Nucleus accumbens (tissue), 56 donors: ENCODE measurements at places on chromosomes 7 and 10.

DNA sequence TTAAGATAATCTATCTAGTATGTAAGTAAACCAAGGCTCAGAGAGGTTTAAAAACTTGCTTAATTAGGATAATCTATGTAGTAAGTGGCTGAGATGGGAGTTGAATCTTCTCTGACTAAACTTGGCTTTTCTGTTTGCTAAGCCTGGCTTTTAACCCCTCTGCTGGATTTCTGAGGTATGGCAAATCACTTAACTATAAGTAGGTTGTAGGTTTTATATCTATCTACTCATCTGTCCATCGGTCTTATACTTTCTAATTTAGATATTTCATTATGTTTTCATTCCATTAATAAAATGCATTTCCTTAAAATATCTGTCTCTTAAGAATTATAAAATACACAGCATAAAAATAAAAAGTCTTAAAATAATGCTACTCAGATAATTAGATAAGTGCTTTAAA lies 59.4 kb downstream of the ST7 start:
- no peak for DNase-seq

DNA sequence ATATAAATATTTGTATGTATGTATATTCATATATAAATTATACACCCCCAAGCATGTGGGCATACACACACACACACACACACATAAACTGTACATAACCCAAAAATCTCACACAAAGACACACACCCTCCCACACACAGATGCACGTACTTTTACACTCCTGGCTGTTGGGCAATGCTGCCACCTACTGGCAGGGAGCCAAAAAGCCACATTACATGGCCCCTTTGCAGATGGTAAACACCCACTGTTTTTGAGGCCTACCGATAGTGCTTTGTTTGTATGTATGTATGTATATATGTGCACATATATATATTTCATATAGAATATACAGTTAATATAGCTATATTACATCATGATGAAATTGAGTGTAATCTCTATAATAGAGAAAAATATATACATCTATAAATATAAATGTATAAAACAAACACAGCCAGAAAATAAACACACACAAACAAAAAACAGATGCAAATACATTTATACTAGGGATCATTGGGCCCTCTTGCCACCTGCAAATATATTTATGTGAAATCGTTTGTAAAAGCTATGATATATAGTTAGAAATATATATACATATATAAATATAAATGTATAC lies 120.1 kb upstream of the ACBD5 start:
- no peak for DNase-seq

GRCh38 chr10:87761892-87762291 lies 56.1 kb downstream of the ATAD1 start:
- DNase-seq = no peak

DNA sequence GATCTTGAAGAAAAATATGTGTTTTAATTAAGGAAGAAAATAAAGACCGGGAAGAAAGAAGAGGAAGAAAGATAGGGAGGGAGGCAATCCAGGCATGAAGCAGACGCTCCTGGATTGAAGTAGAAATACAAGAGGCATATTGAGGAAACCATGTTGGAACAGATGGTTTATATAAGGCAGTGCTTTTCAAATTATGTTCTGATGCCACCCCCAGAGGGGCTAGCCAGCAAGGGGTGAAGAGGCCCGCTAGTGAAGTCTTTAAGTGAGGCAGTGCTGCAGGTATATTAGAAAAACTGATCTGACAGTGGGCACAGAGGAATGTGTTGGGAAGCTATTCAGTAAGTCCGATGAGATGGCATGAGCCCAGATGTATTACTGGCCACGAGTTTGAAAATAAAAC lies 40.1 kb downstream of the REEP3 start:
- DNase-seq = no peak

DNA sequence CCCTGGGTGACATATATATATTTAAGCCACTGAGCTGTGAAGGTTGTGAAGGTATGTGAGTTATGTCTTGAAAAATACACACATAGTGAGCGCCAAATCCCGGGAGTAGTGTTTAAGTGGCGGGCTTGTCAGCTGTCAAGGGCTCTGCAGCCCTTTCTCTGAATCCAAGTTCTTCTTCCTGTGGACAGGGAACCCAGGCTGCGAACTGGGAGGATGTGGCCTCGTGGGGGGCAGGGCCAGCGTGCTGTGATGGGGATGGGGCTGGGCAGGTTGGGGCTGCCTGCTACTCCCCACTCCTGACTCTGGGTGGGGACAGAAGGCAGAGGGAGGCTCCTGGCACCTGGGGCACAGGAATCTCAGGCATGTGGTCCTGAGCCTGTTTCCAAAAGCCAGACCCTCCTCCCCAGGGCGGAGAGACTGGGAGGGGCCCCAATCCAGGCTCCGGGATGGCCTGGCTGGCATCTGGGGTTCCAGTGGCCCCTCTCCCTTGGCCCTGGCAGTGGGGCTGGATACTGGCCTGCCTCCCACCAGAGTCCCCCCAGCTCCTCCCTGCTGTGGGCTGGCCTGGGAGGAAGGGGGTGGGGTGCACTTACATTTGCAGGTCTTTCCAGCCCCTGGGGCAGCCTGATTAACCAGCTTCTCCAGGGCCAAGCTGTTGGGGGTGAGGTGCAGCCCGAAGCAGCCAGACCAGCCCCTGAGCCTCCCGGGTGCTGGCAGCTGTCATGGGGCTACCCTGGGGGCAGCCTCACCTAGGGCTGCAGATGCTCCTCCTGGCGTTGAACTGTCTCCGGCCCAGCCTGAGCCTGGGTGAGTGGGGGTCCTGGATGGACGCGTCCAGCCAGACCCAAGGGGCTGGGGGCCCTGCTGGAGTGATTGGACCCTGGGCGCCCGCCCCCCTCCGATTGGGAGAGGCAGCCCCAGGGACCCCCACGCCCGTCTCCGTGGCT lies at the start of gene UPK3B:
Gene UPK3B (plus strand): TSS at position 622 of the 947 bp plus-strand sequence. CDS start 101 bp downstream, at position 723.
- DNase-seq = no peak

- DNase-seq = no peak
Measured at GRCh38 chr7:139118805-139119485, 9.4 kb upstream of the ZC3HAV1 start.

- no peak for DNase-seq
Measured at GRCh38 chr7:151936207-151936606, 20.0 kb upstream of the GALNTL5 start.

- DNase-seq = no peak
Measured at GRCh38 chr10:28892818-28893547, 215.7 kb downstream of the BAMBI start.

- DNase-seq = no peak
Measured at GRCh38 chr10:48400850-48401220, 94.4 kb downstream of the MAPK8 start.

GRCh38 chr7:24703296-24703695 lies 54.0 kb downstream of the GSDME start:
- no peak for DNase-seq

DNA sequence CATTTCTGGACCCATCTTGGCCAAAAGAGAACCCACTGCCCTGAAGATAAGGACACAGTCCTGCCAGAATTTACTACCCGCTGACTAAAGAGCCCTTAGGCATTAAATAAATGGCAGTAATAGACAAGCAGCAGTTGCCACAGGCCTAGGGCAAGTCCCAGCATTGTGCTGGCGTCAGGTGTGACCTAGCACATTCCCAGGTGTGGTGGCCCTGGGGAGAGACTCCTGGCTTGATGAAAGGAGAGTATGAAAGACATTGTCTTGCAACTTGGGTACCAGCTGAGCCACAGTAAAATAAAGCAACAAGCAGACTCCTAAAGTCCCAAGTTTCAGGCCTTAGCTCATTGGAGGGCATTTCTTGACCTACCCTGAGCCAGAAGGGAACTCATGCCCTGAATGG lies 715.7 kb upstream of the SORCS1 start:
- no peak for DNase-seq

GRCh38 chr10:119754085-119754484 lies 28.2 kb downstream of the INPP5F start:
- DNase-seq = no peak

DNA sequence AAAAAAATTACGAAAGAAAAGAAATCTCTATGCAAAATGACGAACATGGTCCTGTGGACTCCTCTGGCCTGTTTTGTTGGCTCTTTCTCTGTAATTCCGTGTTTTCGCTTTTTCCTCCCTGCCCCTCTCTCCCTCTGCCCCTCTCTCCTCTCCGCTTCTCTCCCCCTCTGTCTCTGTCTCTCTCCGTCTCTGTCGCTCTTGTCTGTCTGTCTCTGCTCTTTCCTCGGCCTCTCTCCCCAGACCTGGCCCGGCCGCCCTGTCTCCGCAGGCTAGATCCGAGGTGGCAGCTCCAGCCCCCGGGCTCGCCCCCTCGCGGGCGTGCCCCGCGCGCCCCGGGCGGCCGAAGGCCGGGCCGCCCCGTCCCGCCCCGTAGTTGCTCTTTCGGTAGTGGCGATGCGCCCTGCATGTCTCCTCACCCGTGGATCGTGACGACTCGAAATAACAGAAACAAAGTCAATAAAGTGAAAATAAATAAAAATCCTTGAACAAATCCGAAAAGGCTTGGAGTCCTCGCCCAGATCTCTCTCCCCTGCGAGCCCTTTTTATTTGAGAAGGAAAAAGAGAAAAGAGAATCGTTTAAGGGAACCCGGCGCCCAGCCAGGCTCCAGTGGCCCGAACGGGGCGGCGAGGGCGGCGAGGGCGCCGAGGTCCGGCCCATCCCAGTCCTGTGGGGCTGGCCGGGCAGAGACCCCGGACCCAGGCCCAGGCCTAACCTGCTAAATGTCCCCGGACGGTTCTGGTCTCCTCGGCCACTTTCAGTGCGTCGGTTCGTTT lies 83.5 kb upstream of the SLF2 start:
- DNase-seq = no peak

GRCh38 chr10:759898-760477 lies 70.5 kb upstream of the DIP2C start:
- no peak for DNase-seq

DNA sequence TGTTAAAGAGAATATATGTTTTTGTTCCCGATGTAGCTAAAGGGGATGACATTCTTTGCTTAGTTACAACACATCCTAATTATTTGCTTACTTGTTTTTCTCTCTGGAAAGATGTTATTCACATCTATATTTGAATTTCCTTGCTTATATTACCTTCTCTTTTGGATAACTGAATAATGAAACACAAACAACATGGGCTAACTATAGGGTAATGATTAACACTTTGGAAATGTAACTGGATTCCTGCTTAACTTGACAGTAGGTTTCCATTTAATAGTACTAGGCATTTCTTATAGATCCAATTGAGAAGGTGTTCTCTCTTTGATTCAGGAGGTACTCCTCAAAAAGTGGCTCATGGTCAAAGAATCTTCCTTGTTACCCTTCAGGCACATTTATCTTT lies 141.1 kb downstream of the CCSER2 start:
- no peak for DNase-seq

DNA sequence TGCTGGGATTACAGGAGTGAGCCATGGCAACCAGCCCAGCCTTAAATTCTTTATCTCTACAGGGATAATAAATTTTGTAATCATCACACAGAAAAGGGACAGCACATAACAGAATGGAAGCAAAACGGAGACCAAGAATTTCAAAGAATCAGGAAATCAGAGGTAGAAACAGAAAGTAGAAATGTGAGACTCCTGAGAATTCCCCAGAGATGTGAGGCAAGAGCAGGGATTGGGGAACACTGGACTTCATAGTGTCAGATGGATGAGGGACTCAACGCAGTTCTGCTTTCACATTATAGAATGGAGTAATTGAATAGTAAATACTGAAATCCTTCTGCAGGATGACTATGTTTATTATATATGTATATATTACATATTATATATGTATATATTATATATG lies 52.5 kb upstream of the MPP7 start:
- DNase-seq = no peak

DNA sequence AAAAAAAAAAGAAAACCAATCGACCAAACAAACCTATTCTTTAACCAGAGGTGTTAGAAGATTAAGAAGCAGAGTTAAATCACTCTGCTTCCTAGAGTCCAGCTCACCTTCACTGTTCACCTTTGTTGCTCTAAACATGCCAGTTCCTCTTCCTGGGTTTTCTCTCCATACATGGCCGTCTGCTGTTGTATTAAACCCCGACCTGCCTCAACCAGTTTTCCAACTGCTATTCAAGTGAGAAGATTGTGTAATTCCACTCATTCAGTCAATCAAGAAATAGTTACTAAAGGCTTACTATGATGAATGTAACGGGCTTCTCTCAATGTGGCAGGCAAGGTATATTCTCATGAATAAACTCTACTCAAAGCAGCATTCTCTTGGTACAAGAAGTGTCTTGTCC lies 8.8 kb downstream of the AASS start:
- DNase-seq = no peak

GRCh38 chr7:92731335-92732063 lies 104.9 kb downstream of the CDK6 start:
- no peak for DNase-seq

- DNase-seq = no peak
Measured at GRCh38 chr7:112596981-112597380, 116.2 kb downstream of the LSMEM1 start.

- no peak for DNase-seq
Measured at GRCh38 chr7:94300176-94300835, 94.4 kb upstream of the COL1A2 start.

DNA sequence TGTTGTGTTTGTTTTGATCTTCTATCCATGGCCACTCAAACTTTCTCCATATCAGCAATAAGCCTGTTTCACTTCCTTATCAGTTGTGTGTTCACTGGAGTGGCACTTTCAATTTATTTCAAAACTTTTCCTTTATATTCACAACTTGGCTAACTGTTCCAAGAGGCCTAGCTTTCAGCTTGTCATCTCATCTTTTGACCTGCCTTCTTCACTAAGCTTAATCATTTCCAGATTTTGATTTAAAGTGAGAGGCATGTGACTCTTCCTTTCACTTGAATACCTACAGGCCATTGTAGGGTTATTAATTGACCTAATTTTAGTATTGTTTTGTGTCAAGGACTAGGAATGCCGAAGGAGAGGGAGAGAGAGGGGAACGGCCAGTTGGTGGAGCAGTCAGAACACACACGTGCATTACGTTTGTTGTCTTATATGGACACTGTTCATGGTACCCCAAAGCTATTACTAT lies 5.5 kb upstream of the GNAT3 start:
- no peak for DNase-seq

DNA sequence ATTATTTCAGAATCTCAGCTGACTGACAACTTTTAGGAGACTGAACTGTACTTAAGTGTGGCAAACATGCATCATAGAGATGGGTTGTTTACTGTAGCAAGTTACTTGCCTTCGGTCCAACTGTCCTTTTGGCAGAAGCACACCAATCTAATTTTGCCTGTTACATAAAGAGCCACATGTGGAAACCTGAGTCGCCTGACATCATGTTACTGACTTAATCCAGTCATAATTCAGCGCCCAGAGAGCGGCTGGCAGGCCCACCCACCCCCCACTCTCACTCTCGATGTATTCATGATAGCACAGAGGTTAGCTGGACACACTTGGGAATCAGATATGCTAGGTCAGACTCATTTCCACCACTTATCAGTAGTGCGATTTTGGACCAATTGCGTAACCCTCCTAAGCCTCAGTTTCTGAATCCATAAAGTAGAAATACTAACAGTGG lies 57.3 kb upstream of the CAPZA2 start:
- DNase-seq = no peak
